ENCODE measurements at places on chromosomes 7 and 10.

DNA sequence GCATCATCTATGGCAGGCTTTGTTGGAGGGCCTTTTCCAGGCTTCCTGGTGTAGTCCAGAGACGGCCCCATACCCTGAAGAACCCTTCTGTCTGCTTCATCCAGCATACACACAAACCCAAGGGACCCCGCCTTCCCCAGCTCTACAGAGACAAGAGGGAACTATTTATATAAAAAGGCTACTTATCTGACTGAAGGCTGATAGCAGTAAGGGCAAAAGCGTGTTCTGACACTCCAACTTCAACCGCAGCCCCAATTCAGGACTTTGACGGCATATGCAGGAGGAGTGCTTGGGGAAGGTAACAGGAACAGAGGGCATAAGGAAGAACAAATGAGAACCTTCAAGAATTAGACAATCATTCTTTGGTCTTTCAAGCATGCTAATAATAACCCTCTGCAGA is 21.0 kb downstream of the GNA12 start:
- DNase-seq: no peak

DNA sequence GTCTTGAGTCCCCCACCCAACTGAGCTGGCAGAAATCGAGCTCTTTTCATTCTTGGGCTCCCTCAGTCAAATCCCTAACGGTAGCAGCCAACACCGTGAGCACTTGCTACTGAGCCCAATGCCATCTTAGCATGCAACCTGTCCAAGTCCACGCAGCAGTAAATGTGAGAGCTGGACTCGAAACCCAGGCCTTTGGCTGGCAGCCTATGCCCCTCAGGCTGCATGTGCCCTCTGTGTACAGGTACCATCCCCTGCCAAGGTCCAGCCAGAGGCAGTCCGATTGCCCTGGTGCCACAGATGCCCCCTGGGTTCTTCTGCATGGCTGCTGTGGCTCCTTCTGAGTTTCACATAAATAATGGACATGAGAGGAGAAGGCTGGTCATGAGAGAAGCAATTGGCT is 1.2 kb upstream of the TMEM273 start:
- no peak for DNase-seq

DNA sequence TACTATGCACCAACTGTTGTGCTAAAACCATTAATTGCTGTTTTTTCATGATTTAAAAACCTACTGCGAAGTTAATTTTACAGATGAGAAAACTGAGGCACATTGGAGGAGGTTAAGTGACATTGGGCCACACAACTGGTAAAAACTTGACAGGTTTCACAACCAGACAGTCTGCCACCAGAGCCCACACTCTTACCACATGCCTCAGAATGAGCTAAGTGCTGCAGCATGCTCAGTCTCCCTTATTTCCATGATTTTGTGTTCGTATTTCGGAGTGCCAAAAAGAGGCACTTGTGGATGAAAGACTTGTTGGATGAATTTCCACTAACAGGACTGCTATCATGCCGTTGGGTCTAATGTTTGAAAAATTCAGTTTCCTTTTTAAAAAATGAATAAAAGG is 77.4 kb downstream of the PCLO start:
- DNase-seq: no peak

GRCh38 chr7:140455743-140456142 is 23.6 kb downstream of the MKRN1 start:
- DNase-seq: no peak

DNA sequence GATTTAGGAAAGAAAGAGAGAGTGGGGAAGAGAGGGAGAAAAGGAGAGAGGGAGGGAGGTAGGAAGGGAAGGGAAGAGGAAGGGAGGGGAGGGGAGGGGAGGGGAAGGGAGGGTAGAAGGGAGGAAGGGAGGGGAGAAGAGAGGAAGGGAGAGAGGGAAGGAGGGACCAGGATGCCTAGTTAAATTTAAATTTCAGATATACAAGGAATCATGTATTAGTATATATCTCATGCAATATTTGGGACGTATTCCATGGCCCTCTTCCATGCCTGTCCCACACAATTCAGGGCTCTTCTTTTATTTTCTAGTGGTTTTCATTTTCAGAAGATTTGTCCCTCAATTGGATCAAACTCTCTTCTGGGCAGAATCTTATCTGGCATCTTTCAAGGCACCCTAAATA is 172.4 kb upstream of the PRR15 start:
- no peak for DNase-seq

- no peak for DNase-seq
Measured at GRCh38 chr7:20354610-20355528, 24.2 kb downstream of the ITGB8 start.

GRCh38 chr10:72688208-72688651 is 3.7 kb upstream of the MCU start:
- no peak for DNase-seq
